ENCODE measurements at places on chromosomes 11 and 22. TPM values are rescaled to one million over a fixed set of nuclear protein-coding genes. Genes with fewer than 3 reads are reported as not detected.

DNA sequence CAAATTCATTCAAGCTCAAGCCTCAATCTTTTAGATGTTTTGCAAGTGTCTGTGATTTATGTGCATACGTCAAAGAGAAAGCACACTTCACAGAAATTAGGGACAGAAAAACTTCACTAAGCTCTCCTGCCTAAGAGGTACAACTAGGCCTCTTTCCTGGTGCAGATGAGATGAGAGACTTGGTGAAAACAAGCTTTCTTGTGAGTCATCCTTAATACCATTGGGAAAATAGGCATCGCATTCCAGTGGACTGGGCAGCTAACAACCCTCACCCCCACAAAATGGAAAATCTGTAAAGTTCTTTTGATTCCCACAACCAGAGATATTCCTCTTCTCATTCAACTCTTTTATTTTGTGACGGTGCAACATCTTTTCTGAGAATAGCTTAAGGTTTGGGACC, 1110.4 kb upstream of the CCDC90B start:
- no peak for DNase-seq

- peak; percentile 78 for DNase-seq
Measured at GRCh38 chr11:124174001-124174583, 9.1 kb upstream of the OR10D3 start.

- DNase-seq: no peak
Measured at GRCh38 chr11:65132238-65132987, 1.9 kb downstream of the SYVN1 start.

DNA sequence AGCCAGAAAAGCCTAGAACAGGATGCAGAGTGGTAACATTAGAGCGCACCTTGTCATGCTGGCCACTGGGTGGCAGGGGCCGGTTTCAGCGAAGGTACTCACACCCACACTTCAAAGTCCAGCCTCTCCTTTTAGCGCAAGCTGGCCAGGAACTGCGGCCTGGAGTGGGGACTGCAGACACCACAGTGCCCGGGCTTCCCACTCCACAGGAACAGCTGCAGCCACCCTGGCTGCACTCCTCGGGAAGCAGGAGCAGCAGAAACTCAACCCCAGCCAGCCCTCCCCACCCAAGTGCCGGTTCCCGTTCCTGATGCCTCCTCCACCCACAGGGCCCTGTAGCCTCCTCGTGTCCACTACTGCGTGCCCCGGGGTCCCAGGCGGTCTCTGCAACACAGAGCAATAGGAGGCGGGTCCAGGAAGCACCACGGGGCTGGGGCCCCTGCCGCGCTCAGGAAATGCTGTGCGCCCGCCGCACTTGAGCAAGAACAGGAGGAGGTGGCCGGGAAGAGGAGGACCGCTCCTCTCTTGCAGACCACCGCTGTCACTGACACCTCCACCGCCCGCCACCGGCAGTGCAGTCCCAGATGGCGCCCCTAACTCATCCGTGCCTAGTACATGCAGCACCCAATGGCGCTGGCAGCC, 2.2 kb downstream of the RFPL2 start:
- DNase-seq: peak; percentile 58

DNA sequence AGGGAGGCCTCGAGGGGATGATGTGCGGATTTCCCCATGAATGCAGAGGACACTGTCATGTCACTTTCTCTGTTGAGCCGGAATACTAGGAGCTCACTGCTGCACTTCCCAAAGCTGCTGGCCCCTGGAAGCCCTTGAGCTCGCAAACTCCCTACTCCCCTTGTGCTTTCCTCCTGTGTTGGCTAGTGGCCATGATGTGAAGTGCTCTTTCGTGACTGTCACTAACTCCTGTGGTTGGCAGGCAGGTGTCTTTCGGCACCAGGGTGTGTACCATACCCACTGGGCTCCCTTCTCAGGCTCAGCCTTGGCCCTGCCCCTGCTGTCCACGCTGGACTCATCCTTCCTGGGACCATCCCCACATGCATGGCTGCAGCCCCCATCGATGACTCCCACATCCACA, 86.2 kb downstream of the BTBD10 start:
- DNase-seq: no peak

DNA sequence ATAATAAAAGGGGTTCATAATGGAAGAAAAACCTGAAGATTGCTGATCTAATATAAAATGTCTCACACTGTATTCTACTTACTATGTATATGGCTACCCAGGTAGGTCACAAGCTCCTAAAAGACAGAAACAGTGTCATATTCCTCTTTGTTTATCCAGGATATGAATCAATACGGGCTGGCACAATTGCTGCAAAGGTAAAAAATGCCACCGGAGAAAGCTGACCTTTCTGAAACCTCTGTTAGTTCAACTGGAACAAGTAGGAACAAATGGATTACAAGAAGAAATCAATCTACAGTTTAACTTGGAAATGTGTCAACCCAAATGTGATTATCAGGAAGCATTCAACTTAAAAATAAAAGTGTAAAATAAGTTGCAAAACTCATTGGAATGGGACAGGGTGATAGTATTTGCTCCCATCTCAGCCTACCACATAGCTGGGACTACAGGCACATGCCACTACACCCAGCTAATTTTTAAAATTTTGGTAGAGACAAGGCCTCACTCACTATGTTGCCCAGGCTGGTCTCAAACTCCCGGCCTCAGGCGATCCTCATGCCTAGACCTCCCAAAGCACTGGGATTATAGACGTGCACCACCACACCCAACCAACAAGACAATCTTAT, 27.6 kb downstream of the SLC35F2 start:
- DNase-seq: peak; percentile 97

GRCh38 chr11:74449369-74449931, 17.9 kb downstream of the KCNE3 start:
- peak; percentile 93 for DNase-seq

DNA sequence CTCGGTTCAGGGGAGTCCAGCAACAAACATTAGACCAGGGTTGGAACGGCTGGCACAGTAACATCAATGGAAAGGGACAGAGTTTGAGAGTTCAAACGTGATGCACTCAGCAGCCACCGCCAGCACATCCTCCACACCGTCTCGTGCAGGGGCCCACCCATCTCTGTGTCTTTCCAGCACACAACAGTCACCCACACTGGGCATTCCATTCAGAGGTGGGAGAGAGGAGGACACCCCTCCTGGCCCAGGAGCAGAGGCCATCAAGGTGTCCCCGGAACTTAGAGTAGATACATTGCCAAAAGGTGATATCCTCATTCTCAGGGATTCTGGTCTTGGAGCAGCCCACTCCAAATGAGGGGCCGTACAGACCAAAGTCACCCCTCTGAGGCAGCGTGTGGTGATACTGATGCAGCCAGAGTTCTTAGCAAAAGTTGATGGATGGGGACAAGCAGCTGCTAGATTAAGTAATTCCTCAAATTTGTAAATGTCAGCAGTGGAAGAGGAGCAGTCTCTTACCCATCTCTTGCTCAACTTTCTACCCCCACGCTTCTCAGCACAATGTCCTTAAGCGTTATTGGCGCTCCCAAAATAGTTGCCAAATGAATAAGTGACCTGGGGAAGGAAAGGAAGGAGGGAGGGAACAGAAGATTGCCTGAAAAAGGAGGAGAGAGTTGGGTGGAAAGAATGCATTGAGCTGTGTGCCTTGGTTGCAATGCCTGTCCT, 5.5 kb downstream of the SNAP29 start:
- DNase-seq: no peak

Gene OR10D3
- total RNA-seq: 0.15 TPM

Gene ARHGAP32
- 13.7 TPM for total RNA-seq

Gene DUSP8
- total RNA-seq: 2.4 TPM

Gene THY1
- total RNA-seq: not detected

Gene C11orf58
- total RNA-seq: 157 TPM

Gene RPS25
- total RNA-seq: 931 TPM

Gene RTN4RL2
- total RNA-seq: 6.5 TPM

All from PC-3 (cell line).